ENCODE measurements at places on chromosomes 2 and 18.

GRCh38 chr2:204487447-204488229 lies 57.6 kb upstream of the PARD3B start:
- no peak for DNase-seq

DNA sequence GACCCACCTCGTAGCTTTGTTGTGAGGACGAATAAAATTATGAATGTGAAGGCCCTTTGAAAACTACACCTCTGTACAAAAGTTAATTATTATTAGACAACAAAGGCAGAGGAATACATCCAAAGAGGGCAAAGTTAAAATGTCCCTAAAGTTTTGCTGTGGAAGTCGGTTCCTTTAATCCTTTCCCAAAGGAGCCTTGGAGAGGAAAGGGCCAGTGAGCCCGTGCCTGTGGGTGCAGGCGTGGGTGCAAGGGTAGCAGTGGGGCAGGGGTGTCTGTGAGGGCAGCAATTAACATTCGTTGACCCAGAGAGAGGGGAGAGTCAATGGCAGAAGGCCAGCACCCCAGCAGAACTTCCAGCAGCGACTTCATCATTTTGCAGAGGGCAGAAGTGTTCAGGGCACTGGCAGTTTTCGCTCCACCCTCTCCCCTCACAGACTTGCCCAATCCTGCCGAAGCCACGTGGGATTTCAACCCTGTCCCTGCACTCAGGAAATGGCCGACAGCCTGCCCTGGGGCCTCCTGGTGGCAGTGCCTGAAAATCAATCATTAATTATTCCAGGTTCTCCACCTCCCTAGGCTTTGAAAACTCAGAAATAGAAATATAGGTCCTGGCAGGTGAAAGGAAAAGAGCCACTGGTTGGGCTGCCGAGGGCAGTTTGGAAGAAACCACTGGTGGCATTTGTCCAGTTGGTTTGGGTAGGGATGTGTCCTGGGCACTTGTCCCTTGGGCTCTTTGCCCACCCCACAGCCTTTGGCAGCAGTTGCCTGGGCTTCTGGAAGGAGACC lies 4.2 kb upstream of the PAX8 start:
- no peak for DNase-seq

DNA sequence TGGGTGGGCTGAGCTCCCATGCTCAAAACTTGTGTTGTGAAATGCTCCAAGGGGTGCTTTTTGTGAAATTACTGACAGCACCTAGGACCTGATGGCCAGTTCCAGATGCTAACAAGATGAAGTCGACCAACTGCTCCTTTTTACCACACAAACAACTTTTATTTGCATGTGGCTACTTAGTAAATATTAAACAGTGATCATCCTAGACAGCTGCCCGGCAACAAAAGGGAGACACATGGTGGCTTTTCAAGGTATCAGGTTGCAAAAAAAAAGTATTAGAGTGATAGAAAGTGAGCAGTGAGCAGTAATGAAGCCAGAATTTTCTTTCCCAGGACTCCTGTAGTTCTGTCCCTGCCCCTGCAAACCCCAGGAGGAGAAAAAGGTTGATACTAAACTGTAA lies 118.5 kb downstream of the RPIA start:
- DNase-seq = no peak

- DNase-seq = no peak
Observed at GRCh38 chr2:197601726-197602125, 73.7 kb downstream of the RFTN2 start.

DNA sequence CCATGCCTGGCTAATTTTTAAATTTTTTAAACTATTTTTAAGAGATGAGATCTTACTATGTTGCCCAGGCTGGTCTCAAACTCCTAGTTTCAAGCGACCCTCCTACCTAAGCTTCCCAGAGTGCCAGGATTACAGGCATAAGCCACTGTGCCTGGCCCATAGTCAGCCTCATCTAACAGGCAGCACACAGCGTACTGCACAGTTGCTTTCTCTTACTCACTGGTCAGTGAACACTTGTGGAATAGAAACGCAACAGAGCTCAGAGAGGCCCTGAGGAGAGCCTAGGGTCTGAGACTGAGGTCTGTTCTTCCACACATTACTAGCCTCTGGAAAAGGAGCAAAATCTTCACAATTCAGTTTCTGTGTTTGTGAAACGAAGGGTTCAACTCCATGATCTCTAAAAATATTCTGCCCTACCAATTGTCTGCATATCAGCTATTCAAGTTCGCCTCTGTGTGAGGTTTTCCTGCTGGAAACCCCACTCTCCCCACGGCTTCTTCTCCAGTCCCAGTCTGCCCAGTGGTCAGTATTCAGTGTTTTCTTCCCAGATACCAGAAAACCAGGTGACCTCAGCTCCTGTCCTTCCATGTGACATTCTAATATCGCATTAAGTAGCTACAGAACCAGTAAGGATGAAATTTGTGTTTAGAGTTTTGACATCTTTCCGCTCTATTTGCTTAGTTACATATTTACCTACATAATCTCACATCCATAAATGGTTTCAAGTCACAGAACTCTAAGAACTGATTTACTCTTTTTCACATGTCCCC lies 26.6 kb upstream of the SNTG2 start:
- DNase-seq = no peak

- no peak for DNase-seq
Observed at GRCh38 chr2:221517146-221517695, 54.9 kb downstream of the EPHA4 start.

DNA sequence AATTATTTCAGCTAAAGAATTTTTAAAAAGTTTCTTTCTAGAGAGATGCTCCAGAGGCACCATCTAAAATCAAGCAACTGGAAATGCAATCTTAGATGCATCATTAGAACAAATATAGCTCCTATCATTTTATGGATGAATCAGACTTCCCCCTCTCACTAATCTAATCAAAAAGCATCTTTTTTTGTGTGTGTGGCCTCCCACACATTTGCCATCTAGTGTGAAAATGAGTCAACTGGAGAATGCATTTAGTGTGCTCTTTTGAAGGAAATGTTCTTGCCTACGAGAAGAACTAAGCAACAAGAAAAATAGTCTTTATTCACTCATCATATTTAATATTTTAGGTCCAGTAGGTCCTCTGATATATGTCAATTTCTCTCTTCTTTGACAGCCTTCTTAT lies 39.5 kb upstream of the FIGN start:
- DNase-seq = no peak

GRCh38 chr2:223108351-223109050 lies 56.5 kb downstream of the KCNE4 start:
- no peak for DNase-seq

DNA sequence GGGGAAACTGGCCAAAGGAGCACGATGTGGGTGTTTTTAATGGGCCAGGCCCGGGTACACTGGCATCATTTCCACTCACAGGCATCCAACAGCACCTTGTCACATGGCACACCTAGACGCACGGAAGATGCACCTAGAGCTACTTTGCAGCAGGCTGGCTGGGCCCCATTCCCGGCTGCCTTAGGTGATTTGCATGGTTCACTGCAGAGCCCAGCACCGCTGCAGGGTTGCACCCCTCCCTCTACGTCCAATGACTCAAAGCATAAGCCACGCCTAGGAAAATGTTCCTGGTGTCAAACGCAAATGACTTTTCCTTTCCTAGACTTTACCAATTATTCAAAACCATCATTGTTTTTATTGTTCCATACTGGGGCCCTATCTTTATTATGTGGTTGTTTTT lies 222.9 kb downstream of the EIPR1 start:
- no peak for DNase-seq

GRCh38 chr2:58030771-58031170 lies 15.8 kb upstream of the VRK2 start:
- no peak for DNase-seq

DNA sequence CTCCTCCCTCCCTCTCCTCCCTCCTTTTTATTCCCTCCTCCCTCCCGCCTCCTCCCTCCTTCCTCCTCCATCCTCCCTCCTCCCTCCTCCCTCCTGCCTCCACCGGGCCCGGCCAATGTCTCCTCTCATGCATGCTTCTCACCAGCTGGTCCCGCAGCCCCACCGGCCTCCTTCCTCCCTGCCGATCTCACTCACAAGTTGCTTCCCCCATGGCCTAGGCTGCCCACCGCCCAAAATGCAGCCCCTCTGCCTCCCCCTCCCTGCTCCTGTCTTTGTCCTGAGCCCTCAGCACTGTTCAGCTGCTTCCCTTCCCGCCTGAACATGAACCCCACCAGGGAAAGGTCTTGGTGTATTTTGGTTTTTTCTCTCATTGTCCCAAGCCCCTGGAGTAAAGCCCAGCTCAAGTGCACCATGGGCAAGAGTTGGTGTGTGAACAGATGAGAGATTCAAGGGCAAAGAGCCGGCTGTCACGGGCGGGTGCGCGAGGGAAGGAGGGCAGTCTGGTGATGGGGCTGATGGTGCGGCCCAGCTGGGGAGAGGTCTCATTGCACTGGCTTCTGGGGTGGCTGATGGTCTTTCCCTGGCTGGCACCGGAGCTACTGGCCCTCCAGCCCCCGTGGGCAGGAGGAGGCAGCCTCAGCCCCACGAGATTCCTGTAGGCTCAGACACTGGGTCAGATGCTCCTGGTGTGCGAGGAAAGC lies 117.6 kb downstream of the TWIST2 start:
- DNase-seq = no peak

GRCh38 chr2:181850936-181851560 lies 40.5 kb upstream of the ITPRID2 start:
- DNase-seq = no peak
